ENCODE measurements at places on chromosomes 16 and 17. TPM values are rescaled to one million over a fixed set of nuclear protein-coding genes. Genes with fewer than 3 reads are reported as not detected.

CYBA gene
- total RNA-seq, result 130 TPM

GRCh38 chr17:50523208-50523607, 9.3 kb upstream of the EPN3 start:
- no peak for DNase-seq

DNA sequence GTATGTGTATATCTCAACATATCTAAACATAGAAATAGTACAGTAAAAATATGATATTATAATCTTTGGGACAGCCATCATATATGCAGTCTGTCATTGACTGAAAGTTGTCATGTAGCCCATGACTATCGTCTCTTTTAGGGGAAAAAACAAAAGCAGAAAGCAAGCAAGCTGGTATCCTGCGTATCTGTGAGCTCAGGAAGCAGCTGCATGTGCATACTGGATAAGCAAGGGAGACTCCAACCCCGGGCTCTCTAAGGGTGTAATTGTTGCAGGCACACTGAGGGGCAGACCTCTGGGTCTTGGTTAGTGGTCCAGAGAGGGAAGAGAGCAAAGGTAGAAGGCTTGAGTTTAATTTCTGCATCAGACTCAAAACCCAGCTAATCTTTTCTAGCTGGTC, 581.1 kb downstream of the MAF start:
- DNase-seq, result no peak

DNA sequence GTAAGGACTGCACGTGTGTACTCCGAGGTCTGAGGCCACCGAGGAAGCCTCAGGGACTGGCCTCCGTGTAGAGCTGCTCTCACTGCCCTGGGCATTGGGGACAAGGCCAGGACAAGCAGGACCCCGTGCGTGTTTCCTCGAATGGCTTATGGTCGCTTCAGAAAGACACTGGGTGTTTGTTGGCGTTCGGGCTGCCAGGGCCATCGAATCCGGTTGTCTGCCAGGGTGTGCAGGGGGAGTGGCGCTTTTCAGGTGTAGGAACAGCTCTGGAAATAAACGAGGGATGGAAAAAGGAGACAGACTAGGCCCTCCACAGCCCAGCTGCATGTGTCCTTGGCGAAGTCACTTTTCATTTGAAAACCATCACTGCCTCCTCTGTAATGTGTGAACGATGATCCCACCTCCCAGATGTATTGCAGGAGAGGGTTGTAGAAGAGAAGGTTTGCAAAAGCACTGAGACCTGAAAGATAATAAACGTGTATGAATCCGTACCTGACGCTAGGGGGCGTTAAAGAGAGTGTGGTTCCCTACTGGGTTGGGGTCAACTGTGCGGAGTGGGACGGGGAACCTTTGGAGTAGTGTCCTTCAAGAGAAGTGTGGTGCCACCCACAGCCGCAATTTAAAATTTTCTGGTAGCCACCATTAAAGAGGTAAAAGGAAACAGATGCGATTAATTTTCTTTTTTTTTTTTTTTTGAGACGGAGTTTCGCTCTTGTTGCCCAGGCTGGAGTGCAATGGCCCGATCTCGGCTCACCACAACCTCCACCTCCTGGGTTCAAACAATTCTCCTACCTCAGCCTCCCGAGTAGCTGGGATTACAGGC, 2.1 kb upstream of the ZSCAN10 start:
- no peak for DNase-seq

DNA sequence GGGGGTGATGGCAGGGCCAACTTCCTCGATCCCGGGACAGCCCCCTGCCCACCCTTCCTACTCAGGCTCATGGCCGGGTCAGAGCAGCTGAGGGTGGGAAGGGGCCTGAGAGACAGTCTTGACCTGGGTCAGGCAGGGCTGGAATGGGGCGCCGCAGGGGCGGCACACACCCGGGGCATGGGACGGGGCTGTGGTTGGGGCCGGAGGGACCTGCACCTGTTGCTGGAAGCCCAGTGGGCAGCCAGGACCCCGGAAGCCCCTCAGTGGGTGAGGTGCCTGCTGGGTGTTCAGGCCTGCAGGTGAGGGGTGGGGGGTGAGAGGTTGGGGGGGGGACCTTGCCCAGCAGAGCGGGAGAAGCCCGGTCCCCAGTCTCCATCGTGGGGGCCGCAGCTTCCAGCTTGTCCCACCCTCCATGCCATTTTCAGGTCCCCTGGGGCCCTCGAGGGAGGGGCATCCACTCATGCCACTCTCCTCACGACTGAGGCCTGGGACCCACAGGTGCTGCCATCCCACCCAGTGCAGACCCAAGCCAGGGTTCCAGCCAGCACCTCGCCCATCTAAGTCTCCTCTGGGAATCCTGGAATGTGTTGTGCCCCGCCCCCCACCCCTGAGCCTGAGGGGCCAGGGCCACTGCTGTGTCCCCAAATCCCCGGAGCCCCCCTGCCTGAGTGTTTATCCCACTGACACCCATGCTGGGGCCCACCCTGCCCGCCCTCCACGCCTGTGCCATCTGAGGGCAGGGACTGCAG, 43.4 kb upstream of the ACSF3 start:
- no peak for DNase-seq

Measured in fibroblast of lung (primary cell).